ENCODE measurements at places on chromosomes 5 and 9.
A peak's percentile ranks its signal among the peaks of the same experiment; 100 is the strongest.

GRCh38 chr9:4883326-4883873 lies 90.7 kb downstream of the RCL1 start:
- no peak for DNase-seq

- peak; percentile 80 for DNase-seq
Measured at GRCh38 chr9:33506626-33507370, 17.3 kb upstream of the ANKRD18B start.

DNA sequence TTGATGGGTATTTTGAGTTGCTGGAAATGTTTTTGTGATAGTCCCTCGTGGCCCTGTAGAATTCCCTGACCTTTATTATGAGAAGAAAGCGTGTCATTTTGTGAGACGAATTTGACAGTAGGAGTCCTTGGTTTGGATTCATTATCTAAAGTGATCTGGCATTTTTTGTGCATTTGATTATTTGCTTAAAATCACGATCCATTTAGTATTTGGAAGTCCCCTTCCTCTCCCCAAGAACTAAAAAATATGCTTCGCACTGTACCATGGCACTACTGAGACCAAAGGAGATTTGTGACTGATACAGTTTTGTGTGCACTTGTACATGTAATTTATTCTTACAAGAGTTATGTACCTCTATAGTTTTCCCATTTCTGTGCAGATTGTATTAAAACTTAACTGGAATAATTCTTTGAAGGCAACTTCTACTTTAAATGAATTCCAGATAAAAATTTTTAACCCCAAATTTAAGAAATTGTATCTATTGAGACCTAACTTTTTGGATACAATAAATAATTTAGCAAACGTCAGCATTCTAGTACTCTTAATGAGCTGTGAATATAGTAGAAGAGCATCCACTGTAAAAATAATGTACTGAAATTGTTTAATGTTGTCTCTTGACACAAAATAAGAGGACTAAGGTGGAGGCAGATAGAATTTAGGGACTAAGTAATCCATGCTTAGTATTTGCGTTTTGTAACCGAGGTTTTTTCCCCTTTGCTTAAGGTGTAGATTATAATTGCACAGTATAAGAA lies 2.1 kb downstream of the MAP3K1 start:
- DNase-seq = no peak

DNA sequence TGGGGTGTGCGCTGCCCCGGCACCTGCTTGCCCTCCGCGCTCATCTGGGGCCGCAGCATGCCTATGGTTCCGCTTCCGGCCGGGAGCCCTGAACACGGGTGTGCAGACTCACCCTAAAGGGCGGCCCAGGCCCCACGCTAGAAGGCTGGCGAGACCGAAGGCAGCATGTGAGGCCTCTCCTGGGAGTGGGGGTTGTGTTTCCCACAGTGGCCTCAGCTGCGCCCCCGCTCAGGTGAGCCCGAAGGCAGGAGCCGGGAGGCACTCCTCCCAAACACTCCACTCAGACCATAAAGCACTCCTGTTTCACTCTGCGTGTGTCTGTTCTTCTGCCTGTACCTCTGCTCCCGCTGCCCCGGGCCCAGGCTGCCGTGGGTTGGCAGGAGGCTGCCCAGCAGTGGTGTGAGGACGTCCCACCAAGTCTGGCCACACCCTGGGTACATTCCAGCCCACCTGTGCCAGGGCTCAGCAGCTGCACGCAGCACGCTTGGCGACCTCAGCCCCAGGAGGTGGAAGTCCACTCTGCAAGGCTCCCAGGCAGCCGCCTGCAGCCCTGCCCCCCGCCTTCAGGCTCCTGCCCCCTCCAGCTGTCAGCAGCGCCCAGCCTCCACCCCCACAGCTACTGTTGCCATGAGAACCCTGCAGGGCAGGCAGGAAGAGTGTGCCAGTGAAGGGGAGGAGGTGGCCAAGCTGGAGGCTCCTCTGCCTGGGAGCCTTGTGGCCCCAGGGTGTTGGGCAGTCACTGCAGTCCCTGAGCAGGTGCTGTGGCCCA lies 1.2 kb upstream of the AJM1 start:
- DNase-seq = no peak

GRCh38 chr5:148455185-148455584 lies 71.4 kb downstream of the FBXO38 start:
- no peak for DNase-seq
